GM23338 (cell line): ENCODE measurements at places on chromosomes 7 and 10. TPM values are rescaled to one million over a fixed set of nuclear protein-coding genes. Genes with fewer than 3 reads are reported as not detected.

GRCh38 chr7:14339861-14340260 lies 350.4 kb upstream of the ETV1 start:
- H3K4me3 ChIP-seq = no peak overlapping the region
- no peaks in the 10 kb centered on the region for H3K36me3 ChIP-seq
- no peak overlapping the region for H3K27ac ChIP-seq
- H3K27me3 ChIP-seq = no peaks in the 10 kb centered on the region

- no peak overlapping the region for H3K4me3 ChIP-seq
- H3K4me1 ChIP-seq = no peaks in the 10 kb centered on the region
- no peak overlapping the region for H3K27ac ChIP-seq
- H3K36me3 ChIP-seq = no peaks in the 10 kb centered on the region
These were observed 208.0 kb downstream of the ZNF365 start for GRCh38 chr10:62582101-62582705.

- H3K4me3 ChIP-seq = no peak overlapping the region
- no peaks in the 10 kb centered on the region for H3K4me1 ChIP-seq
- DNase-seq = no peak
These were observed 287.6 kb downstream of the LRMDA start for GRCh38 chr10:75718991-75719390.

- no peak for DNase-seq
- H3K4me3 ChIP-seq = no peak overlapping the region
- H3K4me1 ChIP-seq = peaks cover 13% of the 10 kb centered on the region
- H3K27ac ChIP-seq = no peak overlapping the region
- no peaks in the 10 kb centered on the region for H3K27me3 ChIP-seq
These were observed 3.4 kb downstream of the SDHAF3 start for GRCh38 chr7:97120713-97121457.

- H3K27ac ChIP-seq = no peak overlapping the region
- no peaks in the 10 kb centered on the region for H3K4me1 ChIP-seq
- no peaks in the 10 kb centered on the region for H3K36me3 ChIP-seq
- no peak overlapping the region for H3K4me3 ChIP-seq
These were observed 826.9 kb downstream of the CNTNAP2 start for GRCh38 chr7:146943483-146943882.

DNA sequence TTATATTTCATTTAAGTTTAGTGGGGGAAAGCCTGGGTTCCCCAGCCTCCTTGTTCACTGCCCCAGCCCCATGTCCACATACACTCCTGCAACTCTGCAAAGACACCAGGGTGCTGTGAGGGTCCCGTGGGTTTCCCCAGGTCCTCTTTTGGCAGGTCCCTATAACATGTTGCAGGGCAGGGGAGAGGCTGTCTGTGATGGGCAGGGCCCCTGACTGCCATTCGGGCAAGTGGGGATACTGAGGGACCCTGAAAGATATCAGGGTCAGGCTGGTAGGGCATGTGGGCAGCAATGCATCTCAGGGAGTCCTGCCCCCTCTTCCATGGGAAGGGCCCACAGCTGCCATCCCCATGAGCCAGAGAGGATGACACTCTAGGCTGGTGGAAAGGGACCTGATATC lies 28.4 kb downstream of the RASGEF1A start:
- H3K4me1 ChIP-seq = no peaks in the 10 kb centered on the region
- H3K27ac ChIP-seq = no peak overlapping the region
- no peak for DNase-seq
- H3K27me3 ChIP-seq = no peaks in the 10 kb centered on the region

- peak overlapping the region; percentile 46; the same call in 1 of the 2 replicates for H3K4me3 ChIP-seq
- peaks cover 25% of the 10 kb centered on the region for H3K4me1 ChIP-seq
- DNase-seq = peak; percentile 50
- no peak overlapping the region for H3K27ac ChIP-seq
- H3K27me3 ChIP-seq = peaks cover 32% of the 10 kb centered on the region
These were observed 18.4 kb downstream of the PTPRN2 start for GRCh38 chr7:158568974-158569857.

DNA sequence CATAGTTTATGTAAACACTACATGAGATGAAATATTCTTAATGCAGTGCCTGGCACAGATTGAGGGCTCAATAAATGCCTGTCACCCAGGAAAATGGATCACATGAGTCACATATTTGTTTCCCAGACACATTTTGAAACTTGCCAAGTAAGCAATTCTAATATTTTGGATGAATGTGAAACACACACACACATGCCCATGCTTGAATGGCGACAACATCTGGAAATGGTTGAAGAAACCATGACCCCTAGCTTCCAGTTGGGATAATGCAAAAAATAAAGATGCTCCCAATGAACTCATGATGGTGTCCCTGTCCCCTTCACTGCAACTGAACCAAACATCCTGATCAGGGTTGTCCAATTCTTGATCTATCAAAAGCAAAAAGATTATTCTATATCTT lies 797.3 kb downstream of the XPNPEP1 start:
- no peaks in the 10 kb centered on the region for H3K4me1 ChIP-seq
- H3K27me3 ChIP-seq = no peaks in the 10 kb centered on the region
- no peaks in the 10 kb centered on the region for H3K36me3 ChIP-seq

- H3K4me3 ChIP-seq = peak overlapping the region; percentile 95
- H3K36me3 ChIP-seq = no peaks in the 10 kb centered on the region
- H3K4me1 ChIP-seq = peaks cover 18% of the 10 kb centered on the region
These were observed 2.5 kb downstream of the MKRN1 start for GRCh38 chr7:140476698-140477261.

DNA sequence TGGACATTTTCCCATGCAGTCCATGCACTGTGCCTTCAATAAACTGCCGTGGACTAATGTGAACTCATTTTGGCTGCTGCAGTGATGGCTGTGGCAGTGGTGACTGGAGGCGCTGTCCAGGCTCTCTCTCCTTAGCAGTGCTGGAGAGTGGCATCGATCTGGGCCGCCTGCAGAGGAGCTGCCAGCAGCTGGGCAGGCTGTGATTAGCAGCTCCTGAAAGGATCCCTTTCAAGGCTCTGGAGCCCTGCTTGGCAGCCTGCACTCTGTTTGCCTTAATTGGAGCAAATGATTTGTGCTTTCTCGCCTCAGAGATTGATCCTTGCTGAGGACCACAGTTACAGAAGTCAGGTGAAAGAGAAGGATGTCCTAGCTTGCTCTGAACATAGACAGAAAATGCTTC lies 130.1 kb upstream of the VWC2 start:
- no peak overlapping the region for H3K4me3 ChIP-seq
- DNase-seq = no peak
- no peaks in the 10 kb centered on the region for H3K4me1 ChIP-seq
- no peak overlapping the region for H3K27ac ChIP-seq
- no peaks in the 10 kb centered on the region for H3K36me3 ChIP-seq

DNA sequence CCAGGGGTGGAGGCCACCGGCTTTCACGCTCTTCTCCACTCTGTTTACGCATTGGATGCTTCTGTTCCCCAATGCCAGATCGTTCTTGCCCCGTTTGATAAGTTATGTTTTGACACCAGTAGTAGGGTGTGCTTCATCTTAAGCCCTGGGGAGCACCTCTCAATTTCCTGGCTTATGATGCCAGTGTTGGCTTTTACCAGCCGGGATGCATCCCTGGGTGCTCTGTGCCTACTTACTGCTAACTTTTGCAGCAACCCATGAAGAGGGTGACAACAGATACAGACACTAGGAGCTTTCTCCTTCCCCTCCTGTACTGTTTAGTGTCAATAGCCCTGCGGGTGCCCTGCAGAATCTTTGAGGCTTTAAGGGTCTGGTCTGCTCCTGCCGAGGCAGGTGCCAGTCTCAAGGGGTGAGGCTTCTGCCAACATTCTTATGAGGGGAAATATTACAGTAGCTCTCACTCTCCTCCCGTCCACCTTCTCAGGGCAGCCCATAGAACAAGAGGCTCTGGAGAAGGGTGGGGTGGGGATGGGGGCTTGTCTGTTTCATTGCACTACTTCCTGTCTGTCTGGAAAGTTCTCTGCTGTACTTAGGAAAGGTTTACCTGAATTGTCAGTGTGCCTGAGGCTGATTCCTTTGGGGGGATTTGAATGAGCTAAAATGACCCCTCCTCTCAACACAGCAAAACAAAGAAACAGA lies 23.3 kb downstream of the ADCY1 start:
- no peaks in the 10 kb centered on the region for H3K4me1 ChIP-seq
- H3K27me3 ChIP-seq = no peaks in the 10 kb centered on the region
- no peak overlapping the region for H3K4me3 ChIP-seq
- H3K36me3 ChIP-seq = no peaks in the 10 kb centered on the region
- no peak overlapping the region for H3K27ac ChIP-seq

- H3K4me1 ChIP-seq = no peaks in the 10 kb centered on the region
- no peak overlapping the region for H3K4me3 ChIP-seq
- peaks cover 7% of the 10 kb centered on the region for H3K36me3 ChIP-seq
- DNase-seq = no peak
- H3K27me3 ChIP-seq = no peaks in the 10 kb centered on the region
These were observed 131.0 kb downstream of the AASS start for GRCh38 chr7:122013065-122013464.

Gene RBM20
- 0.04 and 0.17 TPM in 2 replicates for total RNA-seq

Gene RNF32
- 0.56 TPM in 1 of 2 replicates, not detected in the other for total RNA-seq

Gene MYH16
- not detected in 2 replicates for total RNA-seq

Gene CAMK1D
- total RNA-seq = 3.3 and 7.2 TPM in 2 replicates

Gene LDB3
- total RNA-seq = 0.14 and 0.85 TPM in 2 replicates

Gene ZNF804B
- total RNA-seq = not detected in 2 replicates

Gene MRPS33
- 23.1 and 35.0 TPM in 2 replicates for total RNA-seq
